Left renal cortex interstitium (tissue), 4 donors: ENCODE measurements at places on chromosomes 7 and 10. TPM values are rescaled to one million over a fixed set of nuclear protein-coding genes. Genes with fewer than 3 reads are reported as not detected.
A peak's percentile ranks its signal among the peaks of the same experiment; 100 is the strongest.

Gene GIMAP4
- 22.6 TPM for polyA plus RNA-seq

Gene ZNF775
- polyA plus RNA-seq, result 7.8 TPM

Gene CCDC136
- 29.3 TPM for polyA plus RNA-seq

Gene MUC3A
- 0.51 TPM for polyA plus RNA-seq

Gene FBXL13
- 3.4 TPM for polyA plus RNA-seq

Gene AOAH
- 3.2 TPM for polyA plus RNA-seq

Gene MYO3A
- polyA plus RNA-seq, result 8.5 TPM

Gene CYP3A7
- 0.90 TPM for polyA plus RNA-seq

DNA sequence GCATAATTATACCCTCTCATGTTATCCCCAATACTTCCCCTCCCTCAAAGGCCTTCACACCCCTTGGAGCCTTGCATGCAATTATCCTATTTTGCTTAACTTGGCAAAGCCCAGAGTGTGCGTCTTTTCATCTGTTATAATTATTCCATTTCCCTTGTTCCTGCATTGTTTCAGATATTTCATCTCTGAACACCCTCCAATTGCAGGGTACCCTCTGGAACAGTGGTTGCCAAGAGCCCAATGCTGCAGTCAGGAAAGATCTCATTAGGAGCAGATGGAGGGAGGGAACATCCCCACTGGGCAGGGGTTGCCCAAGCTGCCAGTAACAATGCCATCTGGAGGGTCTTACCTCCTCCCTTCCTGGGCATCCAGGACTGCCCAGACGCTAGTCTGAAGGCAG is 18.4 kb upstream of the GOLGA7B start:
- DNase-seq, result no peak

DNA sequence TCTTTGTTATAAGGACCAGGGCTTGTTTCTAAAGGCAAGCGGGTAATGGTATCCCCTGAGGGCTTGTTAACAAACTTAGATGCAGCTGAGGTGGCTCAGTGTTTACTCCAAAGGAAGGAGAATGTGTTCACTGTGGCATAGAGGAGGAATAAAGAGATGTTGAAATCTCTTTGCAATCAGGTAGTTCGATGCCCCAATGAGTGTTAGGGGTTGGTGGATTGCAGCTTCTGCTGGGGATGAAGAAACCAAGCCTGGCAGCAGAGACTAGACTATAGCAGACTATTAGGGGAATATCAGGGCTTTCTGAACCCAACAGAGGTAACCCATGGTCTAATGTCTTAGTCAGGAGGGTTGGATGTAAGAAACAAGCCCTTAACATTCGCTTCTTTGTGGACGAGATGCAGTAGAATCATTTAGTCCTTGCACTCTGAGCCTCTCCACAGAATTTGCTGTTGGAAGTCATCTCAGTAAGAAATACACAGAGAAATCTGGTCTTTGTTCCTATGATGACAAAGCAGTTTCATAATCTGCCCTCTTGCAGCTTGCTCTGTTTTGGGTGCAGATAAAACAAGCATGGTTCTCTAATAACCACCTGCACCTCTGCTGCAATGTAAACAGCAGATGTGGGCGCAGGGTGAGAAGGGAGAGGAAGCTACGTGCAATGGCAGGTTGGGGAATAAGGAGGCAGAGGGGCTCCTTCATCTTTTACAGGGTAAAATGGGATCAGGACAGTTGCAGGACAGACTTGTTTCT is 108.6 kb downstream of the NRF1 start:
- DNase-seq, result no peak

DNA sequence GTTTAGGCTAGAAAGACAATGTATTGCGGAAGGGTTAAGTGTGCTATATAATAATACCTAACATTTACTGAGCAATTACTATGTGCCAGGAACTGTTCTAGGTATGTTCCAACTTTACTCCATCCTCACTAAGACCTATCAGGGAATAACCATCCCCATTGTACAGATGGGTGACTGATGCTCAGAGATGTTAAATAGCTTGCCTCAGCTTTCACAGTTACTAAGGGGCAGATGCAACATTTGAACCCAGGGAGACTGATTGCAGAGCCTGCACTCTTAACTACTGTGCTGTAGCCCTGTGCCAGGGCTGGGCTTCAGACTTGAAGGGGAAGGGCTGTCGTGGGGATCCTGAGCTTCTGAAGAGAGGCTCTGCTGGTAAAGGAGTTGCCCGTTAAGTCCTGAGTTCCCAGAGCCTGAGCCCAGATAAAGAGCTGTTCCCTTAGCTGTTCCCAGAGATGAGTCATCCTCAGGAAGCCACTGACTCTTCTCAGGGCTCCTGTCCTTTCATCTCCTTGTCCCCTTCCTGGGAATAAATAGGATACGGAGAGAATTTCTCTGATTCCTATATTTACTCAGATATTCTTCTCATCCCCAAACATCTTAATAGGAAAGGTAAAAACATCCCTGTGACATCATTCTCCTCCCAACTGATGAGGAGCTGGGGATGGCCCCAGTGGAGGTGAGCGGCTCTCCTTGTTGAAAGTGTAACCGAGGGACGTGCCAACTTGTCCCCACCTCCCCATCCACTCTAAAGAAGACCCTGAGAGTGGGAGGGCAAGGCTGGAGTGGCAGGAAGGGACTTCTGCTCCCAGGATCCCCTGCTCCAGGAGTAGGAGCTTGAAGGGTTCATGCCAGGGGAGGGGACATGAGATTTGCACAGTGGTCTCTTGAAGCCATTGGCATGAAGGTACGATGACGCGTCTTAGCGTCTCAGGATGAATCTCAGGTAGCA is 28.0 kb upstream of the HABP2 start:
- DNase-seq, result no peak

DNA sequence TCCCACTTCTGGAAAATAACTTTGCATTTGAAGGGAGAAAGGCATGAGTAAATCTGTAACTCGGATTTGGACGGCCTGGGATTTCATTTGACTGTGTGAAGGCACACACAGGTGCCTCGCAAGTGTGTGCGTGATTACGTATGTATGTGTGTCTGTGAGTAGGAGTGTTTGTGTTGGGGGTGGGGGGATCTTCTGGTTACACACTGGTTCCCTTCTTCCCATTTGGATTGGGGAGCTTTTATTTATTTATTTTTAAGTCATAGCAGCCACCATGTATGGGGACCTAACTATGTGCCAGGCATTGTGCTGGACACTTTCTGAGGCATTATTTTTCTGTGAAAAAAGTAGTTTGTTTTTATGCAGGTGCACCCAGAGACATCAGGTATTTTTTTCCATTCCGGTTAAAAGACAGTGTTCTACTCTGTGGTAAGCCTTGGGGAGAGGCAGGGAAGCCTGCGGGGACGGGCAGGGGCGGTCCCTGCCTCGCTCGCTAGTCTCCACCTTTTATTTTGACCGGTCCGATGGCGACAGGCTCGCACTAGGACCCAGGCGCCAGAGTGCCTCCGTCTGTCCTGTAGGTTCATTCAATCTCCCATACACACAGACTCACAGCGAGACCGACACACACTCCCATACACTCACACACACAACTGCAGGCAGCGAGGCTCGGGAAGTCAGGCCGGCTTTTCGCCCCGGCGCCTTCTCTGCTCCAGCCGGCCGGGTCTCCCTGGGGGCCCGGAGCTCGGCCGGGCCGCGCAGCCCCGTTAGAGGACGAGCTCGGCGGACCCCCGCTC is at the start of gene MXI1:
TSS of gene MXI1 (plus strand) at position 595 of the 794 bp plus-strand sequence. CDS start 204 bp downstream, outside the sequence.
- DNase-seq, result peak; percentile 30

DNA sequence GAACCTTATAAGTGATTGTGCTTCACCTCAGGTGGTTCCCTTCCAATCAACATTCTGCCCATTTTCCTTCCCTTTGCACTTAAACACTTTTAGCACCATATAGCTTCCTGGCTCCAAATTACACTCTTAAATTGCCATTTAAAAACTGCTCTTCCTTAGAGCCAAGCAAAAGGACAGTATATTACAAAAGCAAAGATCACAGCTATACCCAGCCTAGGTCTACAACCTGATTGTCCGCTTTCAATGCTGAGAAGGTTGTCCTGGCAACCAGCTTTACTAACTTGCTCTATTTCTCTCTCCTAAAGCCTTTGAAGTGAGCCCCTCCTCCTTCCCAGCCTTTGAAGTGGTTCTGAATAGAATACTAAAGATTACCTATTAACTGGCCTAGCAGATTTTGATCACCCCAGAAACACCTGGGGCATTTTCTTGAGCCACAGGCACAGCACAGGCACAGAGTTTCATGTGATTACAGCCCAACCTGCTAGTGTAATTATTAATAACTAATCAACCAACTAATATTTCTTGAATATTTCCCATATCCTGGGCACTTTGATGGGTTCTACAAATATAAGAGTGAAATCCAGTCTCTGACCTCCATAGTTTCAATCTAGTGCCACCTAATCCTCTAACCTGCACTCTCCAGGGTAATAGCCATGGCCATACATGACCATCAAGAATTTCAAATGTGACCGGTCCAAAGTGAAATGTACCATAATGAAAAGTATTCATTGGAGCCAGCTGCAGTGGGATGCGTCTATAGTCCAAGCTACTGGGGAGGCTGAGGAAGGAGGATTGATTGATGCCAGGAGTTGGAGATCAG is 63.6 kb upstream of the TRIM24 start:
- DNase-seq, result peak; percentile 44

- DNase-seq, result no peak
Measured at GRCh38 chr7:156634117-156634516, 6.5 kb upstream of the RNF32 start.

DNA sequence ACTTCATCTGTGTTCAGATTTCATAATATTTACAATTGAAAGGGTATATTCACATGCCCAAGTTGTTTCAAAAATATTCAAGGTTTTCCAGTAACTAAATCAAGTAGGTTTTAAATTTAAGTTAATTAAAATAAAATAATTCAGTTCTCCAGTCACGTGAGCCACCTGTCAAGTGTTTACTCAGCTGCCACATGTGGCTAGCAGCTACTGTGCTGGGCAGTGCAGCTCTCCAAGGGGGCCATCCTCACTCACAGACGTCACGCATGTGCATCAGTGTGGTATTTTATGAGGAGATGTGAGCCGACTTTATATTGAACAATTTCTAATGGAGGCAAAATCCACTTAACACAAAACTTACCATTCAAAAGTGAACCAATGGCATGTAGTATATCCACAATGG is 69.7 kb upstream of the CAMK2B start:
- DNase-seq, result no peak

GRCh38 chr10:1185911-1186682 is 129.9 kb downstream of the WDR37 start:
- DNase-seq, result no peak

- DNase-seq, result peak; percentile 36
Measured at GRCh38 chr10:96339956-96340904, 18.6 kb downstream of the OPALIN start.

DNA sequence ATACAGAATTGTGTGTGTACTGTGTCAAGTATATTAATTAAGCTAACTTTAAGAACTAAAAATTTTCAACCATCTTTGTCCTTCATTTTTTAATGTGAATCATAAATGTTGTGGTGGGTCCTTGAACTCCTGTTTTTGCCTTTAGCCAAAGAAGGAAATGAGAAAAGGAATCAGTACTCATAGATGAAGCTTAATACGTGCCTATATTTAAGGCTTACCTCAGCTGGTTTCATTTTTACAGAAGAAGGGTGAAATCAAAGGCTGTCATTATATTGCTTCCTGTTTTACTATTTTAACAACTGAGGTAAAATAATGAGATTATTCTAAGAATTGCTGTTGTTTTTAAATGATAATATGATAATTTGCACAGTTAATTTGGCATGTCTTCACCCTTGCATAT is 6.3 kb upstream of the SNX13 start:
- no peak for DNase-seq

DNA sequence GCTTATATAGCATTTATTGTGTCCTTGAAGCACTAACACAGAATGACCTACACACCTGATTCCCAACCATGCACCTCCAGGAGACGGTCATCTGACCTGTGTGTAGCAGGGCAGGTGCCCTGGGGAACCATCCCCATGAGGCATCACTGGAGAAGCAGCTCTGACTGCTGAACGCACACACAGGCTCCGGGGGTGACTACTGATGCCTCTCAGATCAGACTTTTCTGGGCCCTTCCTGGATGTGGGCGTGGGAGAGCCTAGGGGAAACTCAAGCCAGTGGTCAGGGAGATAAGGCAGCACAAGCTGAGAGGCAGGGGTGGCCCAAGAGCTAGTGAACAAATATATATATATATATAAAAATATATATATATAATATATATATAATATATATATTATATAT is 37.6 kb downstream of the CPXM2 start:
- no peak for DNase-seq

DNA sequence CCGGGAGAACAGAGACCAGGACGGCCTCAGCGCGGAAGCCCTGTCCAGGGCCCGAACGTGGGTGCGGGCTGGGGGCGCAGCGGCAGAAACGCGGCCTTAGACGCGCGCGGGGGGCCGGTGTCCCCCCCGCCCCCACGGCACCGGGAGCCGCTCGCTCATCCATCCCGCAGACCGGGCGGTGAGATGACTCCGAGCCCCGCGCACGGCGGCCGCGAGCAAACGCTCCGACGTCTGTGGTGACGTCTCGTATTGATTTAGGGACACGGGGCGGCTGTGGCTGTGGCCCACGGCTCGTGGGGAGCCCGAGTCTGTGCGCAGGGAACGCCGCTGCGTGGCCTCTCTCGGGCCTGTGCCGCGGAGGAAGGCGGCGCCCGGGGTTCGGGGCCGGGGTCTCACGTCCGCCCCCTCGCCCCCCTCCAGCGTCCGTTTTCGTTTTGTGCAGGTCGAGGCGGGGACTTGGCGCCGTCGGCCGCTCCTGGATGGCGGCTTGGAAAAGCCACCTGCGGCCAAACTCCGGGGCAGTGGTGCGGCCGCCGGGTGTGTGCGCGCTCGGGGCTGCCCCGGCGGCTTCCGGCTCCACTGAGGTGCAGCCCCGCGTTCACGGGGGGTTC is 1.0 kb upstream of the NKX6-2 start:
- no peak for DNase-seq

DNA sequence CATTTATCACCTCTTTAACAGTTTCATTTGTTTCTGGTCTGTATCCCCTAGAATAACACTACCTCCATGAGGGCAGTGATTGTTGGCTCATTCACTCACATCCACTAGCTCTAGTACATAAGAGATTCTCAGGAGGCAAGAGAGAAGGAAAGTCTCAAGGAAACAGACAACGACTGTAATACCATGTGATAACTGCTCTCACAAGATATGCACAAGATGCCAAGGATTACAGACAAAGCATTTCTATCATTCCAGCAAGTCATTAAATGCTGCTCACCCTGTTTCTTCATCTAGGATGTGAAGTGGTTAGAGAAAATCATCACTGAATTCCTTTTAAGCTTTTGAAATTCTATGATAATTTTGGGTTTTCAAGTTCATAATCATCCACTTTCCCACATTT is 115.3 kb downstream of the HIBADH start:
- no peak for DNase-seq
